Dorsolateral prefrontal cortex (tissue), 122 donors: ENCODE measurements at places on chromosomes 4 and X. TPM values are rescaled to one million over a fixed set of nuclear protein-coding genes. Genes with fewer than 3 reads are reported as not detected.

GRCh38 chrX:13716905-13717304 lies 17.5 kb downstream of the TRAPPC2 start:
- no peak for DNase-seq

Gene PCDH10
- total RNA-seq: 102 TPM

- DNase-seq: no peak
Observed at GRCh38 chr4:10877076-10877475, 192.5 kb upstream of the CLNK start.

GRCh38 chrX:96987228-96987627 lies 103.5 kb downstream of the RPA4 start:
- no peak for DNase-seq

DNA sequence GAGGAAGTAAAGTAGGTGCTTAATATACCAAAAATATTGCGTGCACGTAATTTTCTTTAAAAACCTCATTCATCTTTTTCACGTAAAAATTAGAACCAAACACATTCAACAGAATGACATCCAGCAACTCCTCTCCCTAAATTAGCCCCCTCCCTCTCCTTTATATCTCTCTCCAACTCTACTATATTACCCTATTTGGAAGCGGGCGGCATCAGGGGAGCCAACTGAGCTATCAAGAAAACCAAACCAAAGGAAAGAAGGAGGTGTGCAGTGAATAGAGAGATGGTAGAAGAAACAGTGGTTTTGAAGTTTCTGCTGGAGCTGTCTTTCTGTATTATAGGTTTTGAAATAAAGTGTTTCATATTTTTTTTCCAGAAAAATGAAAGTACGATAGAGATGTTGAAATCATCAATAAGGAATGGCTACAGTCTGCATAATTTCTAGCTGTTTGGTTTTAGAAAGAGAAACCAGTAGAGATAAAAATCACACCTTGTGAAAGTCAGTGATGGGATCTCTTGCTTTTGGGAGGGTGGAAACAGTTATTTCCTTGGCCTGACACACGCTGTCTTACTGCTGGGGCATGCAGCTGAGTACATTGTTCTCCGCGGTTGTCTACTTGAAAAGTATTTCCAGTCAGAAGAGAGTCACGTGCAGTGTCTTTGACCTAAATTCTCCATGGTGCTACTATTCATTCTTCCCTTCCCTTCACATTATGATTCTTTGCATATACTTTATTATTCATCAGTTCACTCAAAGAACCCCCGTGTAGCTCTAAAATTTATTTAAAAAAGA lies 94.1 kb upstream of the WDR17 start:
- no peak for DNase-seq

- DNase-seq: no peak
Observed at GRCh38 chrX:10828036-10828435, 207.7 kb upstream of the MID1 start.

- DNase-seq: peak; percentile 6
Observed at GRCh38 chr4:4420421-4420820, 33.5 kb downstream of the NSG1 start.

- no peak for DNase-seq
Observed at GRCh38 chrX:41689711-41690110, 938 bp downstream of the GPR34 start.

GRCh38 chrX:153498453-153498852 lies 3.7 kb downstream of the BGN start:
- no peak for DNase-seq

GRCh38 chr4:8525383-8526120 lies 54.6 kb upstream of the GPR78 start:
- no peak for DNase-seq

DNA sequence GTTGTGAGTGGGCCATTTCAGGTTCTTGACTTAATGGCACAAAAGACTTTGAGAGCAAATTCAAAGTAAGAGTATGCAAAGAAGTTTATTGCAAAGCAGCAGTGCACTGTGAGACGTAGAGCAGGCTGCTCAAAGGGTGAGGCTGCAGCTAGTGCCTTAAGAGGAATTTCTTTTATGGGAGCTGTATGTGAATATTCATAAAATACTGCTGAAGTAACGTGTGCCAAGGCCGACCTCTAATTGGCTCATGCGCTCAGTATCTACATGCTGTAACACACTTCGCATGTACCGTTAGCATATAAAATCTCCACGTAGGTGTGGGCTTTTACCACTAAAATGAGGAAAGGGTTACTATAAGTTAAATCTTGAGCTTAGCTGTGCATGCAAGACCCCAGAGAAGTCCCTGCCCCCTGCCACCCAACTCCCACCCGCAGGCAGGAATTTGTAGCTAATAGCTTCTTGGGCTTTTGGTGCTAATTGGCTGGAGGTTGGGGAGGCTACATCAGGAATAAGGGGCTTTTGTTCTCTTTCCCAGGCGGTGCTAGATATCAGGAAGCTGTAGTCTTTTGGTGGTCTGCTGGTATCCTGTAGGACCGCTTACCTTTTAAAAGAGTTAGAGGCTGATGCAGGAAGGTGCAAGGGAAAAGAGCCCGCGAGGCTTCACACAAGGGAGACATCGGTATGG lies 47.6 kb downstream of the FSTL5 start:
- DNase-seq: no peak

Gene MAGEE2
- 4.9 TPM for total RNA-seq

Gene ETNPPL
- 123 TPM for total RNA-seq

- DNase-seq: no peak
Observed at GRCh38 chrX:153524234-153524633, 6.8 kb downstream of the ATP2B3 start.

Gene WDR17
- total RNA-seq: 55.2 TPM

- DNase-seq: no peak
Observed at GRCh38 chr4:127445471-127445870, 187.3 kb upstream of the INTU start.

Gene ADH1B
- total RNA-seq: 2.1 TPM

DNA sequence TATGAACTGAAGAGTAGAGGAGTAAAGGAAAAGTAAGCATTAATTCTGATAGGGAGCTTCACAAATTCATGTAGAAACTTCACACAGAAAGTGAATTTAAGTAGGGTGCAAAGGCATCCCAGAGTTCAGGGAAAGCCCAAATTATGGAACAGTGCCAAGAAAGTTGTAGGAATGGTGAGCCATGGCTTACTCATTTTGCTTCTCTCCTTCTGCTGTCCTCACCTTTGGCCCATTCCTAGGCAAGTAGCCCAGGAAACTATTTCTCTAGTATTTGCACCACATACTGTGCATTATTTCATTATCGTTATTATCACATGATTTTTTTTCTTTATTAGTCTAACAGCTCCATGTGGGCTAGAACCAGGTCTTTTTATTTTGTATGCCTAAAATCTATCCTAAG lies 34.9 kb upstream of the IL1RAPL1 start:
- no peak for DNase-seq

DNA sequence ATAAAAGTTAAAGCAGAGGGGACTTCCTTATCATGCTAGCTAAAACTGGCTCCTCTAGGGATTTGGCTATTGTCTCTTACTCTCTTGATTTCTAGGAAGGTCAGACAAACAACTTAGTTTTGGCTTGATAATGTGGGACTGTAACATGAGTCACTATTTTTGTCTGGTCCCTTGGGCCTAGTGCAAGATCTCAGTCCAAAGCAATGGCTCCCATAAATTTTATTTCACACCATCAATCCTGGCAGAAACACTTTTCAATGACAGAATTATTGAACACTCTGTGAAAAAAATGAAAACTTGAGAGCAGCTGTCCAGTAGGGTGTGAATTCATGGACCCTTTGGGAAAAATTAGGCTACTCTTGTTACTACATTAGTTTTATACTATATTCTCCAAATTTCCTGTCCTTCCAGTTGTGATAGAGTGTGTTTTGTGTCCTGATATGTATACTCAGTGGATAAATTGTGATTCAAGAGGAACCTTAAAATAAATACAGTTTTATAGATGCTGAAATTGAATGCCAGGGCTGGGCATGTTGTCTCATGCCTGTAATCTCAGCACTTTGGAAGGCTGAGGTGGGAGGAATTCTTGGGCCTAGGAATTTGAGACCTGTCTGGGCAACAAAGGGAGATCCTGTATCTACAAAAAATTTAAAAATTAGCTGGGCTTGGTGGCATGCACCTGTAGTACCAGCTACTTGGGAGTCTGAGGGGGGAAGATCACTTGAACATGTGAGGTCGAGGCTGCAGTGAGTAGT lies 10.8 kb upstream of the SNCA start:
- DNase-seq: no peak

GRCh38 chr4:19437008-19437407 lies 814.7 kb upstream of the SLIT2 start:
- DNase-seq: no peak

GRCh38 chr4:27085396-27085795 lies 224.8 kb downstream of the STIM2 start:
- no peak for DNase-seq

- no peak for DNase-seq
Observed at GRCh38 chr4:109005523-109005922, 242.7 kb upstream of the ETNPPL start.

Gene IGFBP7
- total RNA-seq: 80.8 TPM

GRCh38 chrX:131441033-131441432 lies 102.8 kb upstream of the OR13H1 start:
- DNase-seq: no peak

DNA sequence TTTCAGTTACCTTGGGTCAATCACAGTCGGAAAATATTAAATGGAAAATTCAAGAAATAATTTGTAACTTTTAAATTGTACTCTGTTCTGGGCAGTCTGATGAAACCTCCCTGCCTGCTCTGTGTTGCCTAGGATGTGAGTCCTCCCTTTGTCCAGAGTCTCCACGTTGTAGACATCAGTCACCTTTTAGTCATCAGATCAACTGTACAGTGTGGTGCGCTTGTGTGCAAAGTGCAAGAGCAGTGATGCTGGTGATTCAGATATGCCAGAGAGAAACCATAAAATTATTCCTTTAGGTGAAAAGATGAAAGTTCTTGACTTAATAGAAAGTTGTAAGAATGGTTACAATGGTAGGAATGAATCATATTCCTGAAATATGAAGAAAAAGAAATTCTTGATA lies 1.4 kb downstream of the SPATA4 start:
- DNase-seq: no peak

DNA sequence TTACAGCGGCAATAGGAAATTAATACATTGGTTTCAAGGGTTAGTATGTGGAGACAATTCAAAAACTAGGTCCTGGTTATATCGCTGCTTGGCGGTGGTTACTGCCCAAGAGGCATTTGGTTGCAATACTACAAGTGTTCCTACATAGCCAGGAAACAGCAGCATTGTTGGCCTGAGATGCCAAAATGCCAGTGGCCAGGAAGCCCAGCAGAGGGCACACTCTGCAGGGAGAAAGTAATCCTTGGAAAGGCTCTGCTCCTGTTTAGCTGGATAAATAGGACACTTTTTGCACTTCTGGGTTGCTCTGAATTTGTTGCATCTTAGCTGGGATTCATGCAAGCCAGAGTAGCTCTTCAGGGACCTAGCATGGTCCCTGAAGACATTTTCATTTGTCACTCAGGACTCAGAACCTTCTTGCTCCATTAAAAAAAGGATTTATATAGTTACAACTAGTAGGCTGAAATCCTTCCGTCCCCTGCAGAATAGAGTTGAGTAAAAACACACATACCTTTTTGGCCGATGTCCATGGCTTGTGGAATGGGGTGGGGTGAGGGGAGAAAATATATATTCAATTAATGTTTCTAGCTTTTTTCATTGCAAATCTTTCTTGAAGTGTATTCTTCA lies 8.1 kb upstream of the GPR119 start:
- peak; percentile 50 for DNase-seq

Gene BTC
- total RNA-seq: 0.36 TPM

- no peak for DNase-seq
Observed at GRCh38 chr4:86822136-86822535, 27.0 kb downstream of the SLC10A6 start.

Gene HTR2C
- 4.8 TPM for total RNA-seq

GRCh38 chrX:37315511-37316248 lies 33.5 kb upstream of the PRRG1 start:
- DNase-seq: no peak

GRCh38 chrX:7280520-7280919 lies 132.6 kb upstream of the PUDP start:
- DNase-seq: no peak

- DNase-seq: no peak
Observed at GRCh38 chr4:48813964-48814363, 16.9 kb upstream of the OCIAD1 start.

Gene NUP62CL
- total RNA-seq: 0.50 TPM

- no peak for DNase-seq
Observed at GRCh38 chr4:82524570-82525152, 37.1 kb downstream of the TMEM150C start.

DNA sequence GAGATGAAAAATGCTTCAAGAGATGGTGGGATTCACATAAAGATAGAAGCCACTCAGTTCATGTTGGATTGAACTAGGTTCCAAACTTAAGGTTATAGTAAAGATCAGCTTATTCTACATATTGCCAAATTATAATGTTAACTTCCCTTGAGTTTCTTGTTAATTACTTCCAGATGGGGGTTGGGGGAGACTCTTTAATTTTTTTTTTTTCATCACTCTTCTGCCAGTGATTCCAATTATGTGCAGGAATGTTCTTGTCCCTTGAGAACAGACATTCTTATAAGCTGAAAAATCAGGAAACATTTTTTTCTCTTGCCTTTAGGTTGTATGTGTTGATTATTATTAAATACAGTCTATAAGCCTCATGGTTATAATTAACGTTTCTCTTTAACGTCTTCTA lies 30.0 kb downstream of the MND1 start:
- no peak for DNase-seq

Gene FAM90A26
- not detected for total RNA-seq

DNA sequence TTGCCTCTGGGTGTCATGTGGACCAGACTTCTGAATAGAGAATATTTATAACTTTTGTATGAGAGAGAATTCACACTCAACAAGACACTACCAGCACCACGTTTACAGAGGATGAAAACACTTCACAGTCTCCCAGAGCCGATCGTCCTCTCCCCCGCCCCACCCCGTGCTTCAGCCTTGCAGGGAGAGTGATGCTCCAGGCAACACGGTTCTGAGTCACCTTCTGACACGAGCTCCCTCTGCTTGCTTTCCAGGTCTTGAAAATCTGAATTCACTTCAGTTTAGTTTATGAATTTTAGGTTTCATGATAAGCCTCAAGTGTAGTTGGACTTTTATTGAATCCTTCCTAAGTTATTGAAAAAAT lies 59.8 kb downstream of the CPLX1 start:
- no peak for DNase-seq

- DNase-seq: no peak
Observed at GRCh38 chr4:119728692-119729593, 100.3 kb upstream of the PDE5A start.

- DNase-seq: no peak
Observed at GRCh38 chr4:1039493-1040343, 28.3 kb downstream of the FGFRL1 start.

GRCh38 chrX:15334561-15334960 lies 762 bp downstream of the PIGA start:
- DNase-seq: no peak
